Breast epithelium (tissue), 4 donors: ENCODE measurements at places on chromosomes 16 and 17. TPM values are rescaled to one million over a fixed set of nuclear protein-coding genes. Genes with fewer than 3 reads are reported as not detected.
A peak's percentile ranks its signal among the peaks of the same experiment; 100 is the strongest.

- no peak for DNase-seq
These were observed 19.0 kb downstream of the CCDC57 start for GRCh38 chr17:82193520-82194220.

- DNase-seq: no peak
These were observed 99.1 kb downstream of the KCNJ2 start for GRCh38 chr17:70268383-70268782.

GRCh38 chr16:87027056-87027616 is 290.1 kb downstream of the C16orf95 start:
- DNase-seq: no peak

DNA sequence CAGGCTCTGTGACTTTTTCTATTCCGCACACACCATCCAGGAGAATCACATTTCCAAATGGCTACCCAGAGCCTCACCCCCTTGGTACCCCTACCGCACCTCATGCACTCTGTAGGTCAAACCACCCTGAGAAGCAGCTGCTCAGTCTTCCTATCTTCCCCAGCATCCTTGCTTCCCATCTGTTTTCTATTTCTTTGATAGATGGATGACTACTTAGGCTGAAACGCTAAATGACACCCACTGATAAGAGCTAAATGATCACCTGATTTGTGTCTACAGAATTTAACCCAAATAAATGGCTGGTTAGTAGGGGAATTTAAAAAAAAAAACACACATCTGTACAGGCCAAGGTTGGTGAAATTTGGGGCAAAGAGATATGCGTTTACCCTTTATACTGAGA is 17.6 kb upstream of the COX10 start:
- no peak for DNase-seq

GRCh38 chr17:14340857-14341754 is 40.2 kb downstream of the HS3ST3B1 start:
- DNase-seq: no peak

GRCh38 chr17:62627219-62627903 is at the start of gene MRC2:
TSS of gene MRC2 (plus strand) at chr17:62627670. CDS start at chr17:62627803, 133 bp downstream.
- DNase-seq: no peak

DNA sequence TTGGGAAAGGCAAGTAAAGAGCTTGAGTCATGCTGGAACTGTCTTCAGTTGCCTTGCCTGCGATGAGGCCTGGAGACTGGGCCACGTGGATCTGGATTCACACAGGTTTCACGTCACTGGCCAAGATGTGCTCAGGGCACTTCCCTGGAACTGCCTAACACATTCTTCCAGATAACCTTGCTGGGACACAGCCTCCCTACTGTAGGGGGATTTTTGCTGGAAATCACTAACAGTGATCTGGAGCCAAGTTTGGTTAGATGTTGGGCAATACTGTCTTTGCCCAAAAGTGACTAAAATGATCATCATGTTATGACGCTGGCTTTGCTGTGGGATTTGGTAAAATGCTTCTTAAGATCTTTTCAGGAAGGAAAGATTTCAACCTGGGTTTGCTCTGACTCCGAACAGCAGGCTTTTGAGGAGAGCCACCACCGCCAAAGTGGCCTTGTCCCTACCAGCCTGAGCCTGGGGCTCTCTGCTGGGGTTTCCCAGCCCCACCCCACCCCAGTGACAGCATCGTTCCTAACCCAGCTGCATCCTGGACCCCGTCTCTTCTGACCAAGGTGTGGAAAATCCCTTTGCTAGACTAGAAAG is 14.7 kb downstream of the C1QTNF1 start:
- no peak for DNase-seq

DNA sequence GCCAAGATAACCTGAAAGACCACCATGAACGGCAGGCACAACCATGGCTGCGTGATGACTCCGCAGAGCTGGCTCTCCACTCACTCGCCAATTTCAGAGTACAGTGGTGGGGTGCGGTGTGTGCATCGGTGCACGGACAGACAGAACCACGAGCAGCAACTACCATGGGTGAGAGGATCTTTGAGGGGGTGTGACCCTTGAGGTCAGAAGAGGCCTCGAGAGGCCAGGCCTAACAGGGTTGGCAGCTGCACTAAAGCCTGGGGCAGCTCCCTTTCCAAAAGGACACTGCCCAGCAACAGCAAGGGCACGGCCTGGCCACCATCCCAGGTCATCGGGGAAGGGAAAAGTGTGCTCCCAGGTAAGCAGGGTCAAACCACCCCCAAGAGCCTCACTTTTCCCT is 1.9 kb upstream of the ECI1 start:
- no peak for DNase-seq

DNA sequence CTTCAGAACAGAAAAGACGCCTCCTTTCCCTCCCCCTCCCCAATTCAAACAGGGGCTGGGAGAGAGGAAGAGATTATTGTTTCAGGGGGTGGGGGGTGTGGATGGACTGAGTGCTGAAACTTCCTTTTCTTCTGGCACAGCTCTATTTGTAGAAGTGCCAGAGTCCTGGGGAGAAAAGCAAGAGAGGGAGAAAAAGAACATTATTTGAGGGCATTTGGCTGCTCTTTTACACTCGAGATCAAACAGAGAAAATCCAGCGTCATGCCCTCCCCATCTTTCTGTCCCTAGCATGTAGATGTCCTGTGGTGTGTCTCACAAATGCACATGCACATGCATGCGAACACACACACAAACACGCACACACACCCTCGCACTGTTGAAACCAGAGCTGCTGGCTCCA is 13.0 kb downstream of the ARL4D start:
- DNase-seq: no peak

DNA sequence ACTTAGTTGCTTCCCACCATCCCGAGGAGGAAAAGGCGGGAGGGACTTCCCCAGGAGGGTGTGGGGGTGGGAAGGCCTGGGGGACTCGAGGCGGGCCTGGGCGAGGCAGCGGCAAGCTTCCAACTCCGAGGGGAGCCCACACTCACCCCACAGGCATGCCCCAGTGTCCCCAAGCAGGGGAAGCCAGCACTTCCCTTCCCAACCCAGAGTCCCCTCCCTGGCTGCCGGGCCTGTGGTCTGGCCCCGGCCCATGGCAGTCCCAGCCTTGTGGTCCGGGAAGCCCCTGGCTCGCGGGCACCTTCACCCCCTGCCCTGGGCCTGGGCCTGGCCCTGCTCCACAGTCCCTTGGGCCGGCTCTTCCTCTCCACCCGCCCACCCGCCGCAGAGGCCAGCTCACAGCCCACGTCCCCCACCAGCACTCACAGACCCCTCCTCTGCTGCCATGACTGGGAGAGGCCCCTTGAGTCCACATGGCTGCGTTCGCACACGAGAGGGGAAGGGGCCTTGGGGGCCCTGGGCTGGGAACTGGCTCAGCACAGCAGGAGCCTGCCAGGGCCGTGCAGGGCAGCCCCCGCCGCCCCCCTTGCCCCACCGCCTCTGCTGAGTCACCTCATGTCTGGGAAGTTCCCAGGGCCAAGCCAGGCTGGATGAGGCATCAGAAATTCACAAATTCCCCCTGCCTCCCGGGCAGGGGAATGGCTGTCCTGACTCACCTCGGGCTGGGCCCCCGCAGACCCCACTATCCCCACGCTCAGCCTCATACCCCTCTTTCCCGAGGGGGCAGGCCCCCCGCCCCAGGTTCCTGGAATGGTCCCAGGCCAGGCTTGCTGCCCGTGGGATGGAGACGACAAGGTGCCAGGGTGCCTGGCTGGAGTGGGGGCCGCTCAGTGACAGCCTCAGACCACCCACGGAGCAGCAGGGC is 27.8 kb downstream of the BAHCC1 start:
- DNase-seq: peak; percentile 81

DNA sequence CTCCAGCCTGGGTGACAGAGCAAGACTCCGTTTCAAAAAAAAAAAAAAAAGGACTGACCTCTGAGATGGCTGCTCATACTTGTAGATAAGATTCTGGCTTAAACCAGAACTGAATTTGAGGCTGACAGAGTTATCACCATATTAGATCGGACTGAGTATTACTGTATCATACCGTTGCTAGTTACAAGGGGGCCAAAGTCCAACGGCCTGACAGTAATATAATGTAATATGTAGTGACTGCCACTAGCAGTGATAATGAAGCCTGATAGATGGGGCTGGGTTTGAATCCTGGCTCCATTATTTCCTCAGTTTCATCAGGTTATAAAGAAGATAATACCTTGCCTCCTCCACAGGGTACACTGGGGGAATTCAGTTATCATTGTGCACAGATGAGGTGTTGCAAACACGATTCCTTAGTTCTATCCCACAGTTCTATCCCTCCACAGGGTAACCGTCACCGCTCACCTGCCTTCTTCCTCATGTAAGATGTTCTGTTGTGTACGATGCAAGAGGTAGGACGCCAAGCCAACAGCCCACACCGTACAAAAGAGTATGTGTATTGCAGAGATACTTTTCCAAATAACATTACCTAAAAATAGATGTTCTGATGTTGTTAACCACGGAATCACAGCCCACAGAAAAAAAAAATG is 5.2 kb downstream of the TMEM220 start:
- no peak for DNase-seq

GRCh38 chr17:72982680-72983079 is 109.8 kb downstream of the SLC39A11 start:
- no peak for DNase-seq

DNA sequence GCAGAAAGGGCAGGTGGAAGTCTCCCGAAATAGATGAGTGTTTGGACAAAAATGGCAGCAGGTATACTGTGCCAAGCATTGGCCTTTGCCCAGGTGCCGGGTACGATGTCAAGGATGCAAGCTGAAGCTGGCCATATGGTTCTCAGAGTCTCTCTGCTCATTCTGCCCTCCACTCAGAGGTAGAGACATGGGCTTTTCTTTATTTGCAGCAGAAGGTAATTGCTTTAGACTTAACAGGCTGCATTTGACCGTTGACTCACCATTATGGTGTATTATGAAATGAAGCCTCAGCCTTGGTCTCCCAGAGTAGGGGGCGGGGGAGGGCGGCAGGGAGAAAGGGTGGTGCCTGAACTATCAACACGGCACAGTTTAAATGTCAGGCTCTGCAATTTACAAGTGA is 969.1 kb upstream of the EEF2KMT start:
- no peak for DNase-seq

DNA sequence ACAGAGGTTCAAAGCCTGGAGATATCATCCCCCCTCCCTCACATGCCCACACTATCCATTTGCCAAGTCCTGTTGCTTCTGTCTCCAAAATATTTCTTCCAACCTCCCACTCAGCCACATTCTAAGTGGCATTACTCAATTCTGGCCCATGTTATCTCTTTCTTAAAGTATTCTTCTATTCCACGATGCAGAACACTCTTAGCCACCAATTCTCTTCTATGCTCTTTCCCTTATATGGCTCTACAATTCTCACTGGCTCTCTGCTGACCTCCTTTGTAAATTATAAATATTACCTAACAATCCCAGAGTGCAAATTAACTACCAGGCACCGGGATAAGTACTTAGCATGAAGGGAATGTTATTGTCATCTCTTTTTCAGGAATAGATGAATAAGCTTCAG is 82.4 kb downstream of the KCNJ2 start:
- DNase-seq: no peak

GRCh38 chr17:78472035-78472905 is 93.8 kb downstream of the PGS1 start:
- no peak for DNase-seq

- DNase-seq: no peak
These were observed 13.0 kb upstream of the RAB5C start for GRCh38 chr17:42167807-42168206.

DNA sequence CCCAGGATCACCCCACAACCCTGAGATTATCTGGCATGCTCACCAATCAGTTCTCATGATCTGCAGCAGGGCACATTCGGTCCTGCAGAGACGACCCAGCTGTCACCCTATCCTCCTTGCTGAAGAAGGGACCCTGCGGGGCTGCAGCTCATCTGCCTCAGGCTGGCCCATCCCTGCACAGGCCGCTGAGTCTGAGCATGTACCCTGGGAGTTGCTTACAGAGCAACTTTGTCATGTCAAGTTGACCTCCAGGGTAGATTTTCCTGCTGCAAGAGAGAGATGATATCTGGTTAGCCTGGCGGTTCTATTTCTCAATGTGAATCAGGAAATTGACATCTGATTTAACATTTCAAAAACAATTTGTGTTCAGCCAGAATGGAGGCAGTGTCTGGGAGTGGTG is 36.0 kb upstream of the ADCY9 start:
- DNase-seq: no peak

- no peak for DNase-seq
These were observed 25.5 kb upstream of the MAP3K14 start for GRCh38 chr17:45342306-45342705.

DNA sequence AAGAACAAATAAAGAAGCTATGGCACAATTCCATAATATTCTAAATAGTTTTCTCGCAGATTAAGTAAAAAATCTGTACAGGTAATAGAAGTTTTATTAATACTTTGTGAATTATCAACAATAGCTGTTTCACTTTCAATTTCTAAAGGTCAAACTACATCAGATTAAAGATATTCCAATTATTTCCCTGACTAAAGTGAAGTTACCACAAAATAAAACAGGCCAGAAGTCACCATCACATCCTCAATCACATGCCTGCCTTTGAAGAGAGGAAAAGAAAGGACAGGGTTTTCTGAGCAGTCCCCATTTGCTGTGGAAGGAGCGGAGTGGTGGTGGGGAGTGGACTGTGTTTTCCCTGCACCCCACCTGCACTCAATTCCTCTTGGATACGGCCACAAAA is 11.1 kb downstream of the ITFG1 start:
- DNase-seq: no peak

GRCh38 chr16:86828653-86829052 is 250.3 kb downstream of the FOXL1 start:
- no peak for DNase-seq

DNA sequence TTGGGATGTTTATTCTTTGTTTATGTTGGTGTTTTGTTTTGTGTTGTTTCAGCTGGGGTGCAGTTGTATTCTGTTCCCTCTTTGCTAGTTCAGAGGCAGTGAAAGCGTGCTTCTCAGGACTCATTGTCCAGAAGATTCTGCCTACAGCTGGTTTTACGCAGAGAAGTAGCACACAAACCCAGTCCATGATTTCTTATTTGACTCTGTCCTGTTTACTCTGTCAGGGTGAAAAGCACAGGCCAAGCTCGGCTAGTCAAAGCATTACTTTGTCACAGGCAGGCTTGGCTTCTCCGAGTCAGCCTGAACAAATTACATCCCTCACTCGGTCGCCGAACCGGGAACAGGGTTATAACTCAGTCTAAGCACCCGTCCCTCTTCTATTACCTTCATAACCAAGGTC is 435.0 kb downstream of the MAF start:
- DNase-seq: no peak

The PLCG2 gene
- total RNA-seq: 14.6 TPM

The ST6GALNAC1 gene
- total RNA-seq: 1.3 TPM

The ZNF597 gene
- total RNA-seq: 3.6 TPM

The ELMO3 gene
- 1.1 TPM for total RNA-seq

The C17orf50 gene
- not detected for total RNA-seq

The NHLRC4 gene
- total RNA-seq: 1.9 TPM

The CDYL2 gene
- 6.4 TPM for total RNA-seq

The PLD6 gene
- total RNA-seq: 3.8 TPM

The GRAPL gene
- total RNA-seq: 2.0 TPM

The TNP2 gene
- not detected for total RNA-seq

The TMEM204 gene
- total RNA-seq: 34.1 TPM
